Activated CD4-positive, alpha-beta memory T cell treated with anti-CD3 and anti-CD28 coated beads, Interleukin-2, amount 10 ng/mL, durations not matched to agents 7 days and 5 days (primary cell): ENCODE measurements at places on chromosomes 16 and 17.
A peak's percentile ranks its signal among the peaks of the same experiment; 100 is the strongest.

DNA sequence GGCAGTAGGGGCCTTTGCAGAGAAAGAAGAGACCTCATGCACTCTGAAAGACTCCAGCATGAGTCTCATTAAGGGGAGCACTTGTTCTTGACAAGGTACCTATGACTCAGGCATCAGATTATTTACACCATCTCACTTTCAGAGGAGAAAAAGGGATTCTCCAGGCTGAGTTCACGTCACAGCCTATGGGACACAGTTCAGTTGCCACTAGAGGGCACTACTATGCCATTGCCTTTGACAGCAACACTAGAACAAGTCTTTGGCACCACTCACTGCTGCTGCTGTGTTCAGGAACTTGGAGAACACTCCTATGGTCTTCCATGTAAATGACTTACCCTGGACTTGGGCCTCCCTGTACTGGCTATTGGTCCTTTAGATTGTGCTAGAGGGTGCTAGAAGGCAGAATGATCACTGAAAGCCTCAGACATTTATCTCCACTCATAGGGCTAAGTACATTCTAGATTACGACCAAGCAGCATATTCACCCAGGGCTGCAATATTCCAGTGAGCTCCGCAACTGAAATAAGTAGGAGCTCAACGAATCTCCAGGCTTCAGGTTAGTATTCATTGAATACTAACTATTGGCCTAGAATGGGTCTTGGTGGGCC lies 225.1 kb upstream of the CA10 start:
- no peak for DNase-seq

GRCh38 chr16:30351586-30352419 lies 3.3 kb downstream of the CD2BP2 start:
- no peak for DNase-seq

- DNase-seq: no peak
Observed at GRCh38 chr17:39551879-39552278, 55.8 kb downstream of the NEUROD2 start.

GRCh38 chr17:18070861-18071340 lies 16.8 kb upstream of the DRG2 start:
- no peak for DNase-seq

GRCh38 chr16:26598061-26598460 lies 468.7 kb upstream of the C16orf82 start:
- DNase-seq: peak; percentile 80

- peak; percentile 48 for DNase-seq
Observed at GRCh38 chr16:85491058-85491771, 121.9 kb upstream of the GSE1 start.

- DNase-seq: no peak
Observed at GRCh38 chr16:19170043-19170655, 2.1 kb downstream of the SYT17 start.

DNA sequence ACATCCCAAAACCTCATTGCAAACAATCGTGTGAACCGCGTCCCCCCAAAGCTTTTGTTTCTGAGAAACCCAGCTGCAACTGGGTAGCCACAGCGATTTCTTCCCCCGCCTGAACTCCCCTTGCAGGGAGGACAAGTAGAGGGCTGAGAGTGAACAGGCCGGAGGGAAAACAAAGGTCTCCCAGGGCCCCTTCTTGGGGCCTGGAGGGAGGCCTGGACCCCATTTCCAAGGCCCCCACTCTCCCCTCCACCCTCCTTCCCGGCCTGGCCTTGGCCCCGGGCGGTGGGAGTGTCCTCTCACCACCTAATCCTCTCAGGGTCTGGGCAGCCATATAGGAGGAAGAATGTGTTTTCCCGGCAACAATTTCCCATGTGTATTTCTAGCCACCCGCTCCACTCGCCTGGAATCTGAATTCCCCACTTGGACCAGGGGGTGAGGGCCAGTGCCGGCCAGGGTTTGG lies 2.6 kb downstream of the GLIS2 start:
- DNase-seq: no peak

DNA sequence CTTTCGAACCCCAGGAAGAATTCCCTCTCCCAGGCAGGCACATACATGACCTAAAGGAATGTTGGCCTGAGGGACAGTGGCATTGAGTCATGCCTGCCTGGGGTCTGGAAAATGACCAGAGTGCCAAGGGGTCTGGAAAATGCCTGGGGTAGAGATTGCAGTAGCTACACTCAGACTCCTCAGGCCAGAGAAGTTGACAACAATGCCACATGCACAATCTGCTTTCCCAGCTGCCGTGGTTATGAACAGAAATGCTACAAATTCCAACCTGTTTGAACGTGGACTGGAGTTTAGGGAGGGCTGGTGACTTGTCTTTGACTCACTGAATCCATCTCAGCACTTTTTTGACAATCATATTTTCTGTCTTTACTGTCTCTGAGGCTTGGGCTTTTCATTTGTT lies 250.0 kb downstream of the ABCC12 start:
- DNase-seq: no peak

GRCh38 chr17:60077672-60078519 lies 825 bp downstream of the HEATR6 start:
- DNase-seq: no peak

DNA sequence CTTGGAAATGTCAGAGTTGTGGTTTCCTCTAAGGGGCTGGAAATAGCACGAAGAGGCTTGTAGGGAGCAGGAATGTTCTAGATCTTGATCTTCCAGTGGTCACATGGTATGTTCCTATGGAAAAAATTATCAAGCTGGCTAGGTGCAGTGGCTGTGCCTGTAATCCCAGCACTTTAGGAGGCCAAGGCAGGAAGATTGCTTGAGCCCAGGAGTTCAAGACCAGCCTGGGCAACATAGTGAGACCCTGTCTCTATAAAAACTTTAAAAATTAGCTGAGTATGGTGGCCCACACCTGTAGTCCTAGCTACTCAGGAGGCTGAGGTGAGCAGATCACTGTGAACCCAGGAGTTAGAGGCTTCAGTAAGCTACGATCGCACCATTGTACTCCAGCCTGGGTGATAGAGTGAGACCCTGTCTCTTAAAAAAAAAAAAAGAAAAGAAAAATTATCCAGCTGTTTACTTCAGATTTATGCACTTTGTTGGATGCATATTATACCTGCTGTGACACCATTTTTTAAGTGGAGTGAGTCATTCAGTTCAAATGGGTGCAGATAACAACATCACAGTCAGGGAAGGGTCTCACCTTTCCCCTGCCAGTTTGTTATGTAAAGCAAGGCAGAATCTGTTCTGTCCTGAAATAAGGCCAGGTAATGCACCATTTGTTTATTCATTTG lies 65.7 kb upstream of the LYRM9 start:
- no peak for DNase-seq

DNA sequence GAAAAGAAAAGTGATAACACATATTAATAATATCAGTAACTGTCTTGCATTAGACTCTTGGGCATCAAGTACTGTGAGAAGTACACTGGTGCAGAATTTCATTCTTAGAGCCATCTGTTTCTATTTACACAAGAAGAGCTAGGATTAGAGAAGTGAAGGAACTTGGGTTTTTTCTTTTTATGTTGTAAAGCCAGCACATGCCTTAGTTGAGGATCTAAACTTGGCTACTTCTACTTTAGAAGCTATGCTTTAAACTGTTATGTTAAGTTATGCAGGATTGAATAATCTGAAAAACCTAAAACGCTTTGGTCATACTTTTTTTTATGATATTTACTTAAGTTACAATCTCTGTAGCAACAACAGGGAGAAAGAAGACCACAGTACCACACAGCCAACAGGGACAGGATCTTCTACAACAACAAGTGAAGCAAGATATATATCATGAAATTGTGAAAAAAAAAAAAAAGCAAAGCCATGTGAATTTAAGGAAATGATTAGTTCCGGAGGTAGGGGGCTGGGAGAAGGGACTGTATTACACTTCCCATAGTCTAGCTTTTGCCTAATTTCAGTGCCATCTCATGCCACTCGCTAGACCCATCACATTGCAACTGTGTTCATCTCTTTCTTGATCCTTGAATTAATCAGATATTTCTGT lies 305.1 kb upstream of the GOT2 start:
- no peak for DNase-seq

GRCh38 chr16:88519240-88519639 lies 51.0 kb upstream of the ZC3H18 start:
- no peak for DNase-seq

GRCh38 chr17:7351665-7352502 lies at the start of gene KCTD11:
Gene KCTD11, plus strand, starts transcription at chr17:7352162.
- DNase-seq: peak; percentile 85

GRCh38 chr16:68800257-68800875 lies 43.0 kb upstream of the TANGO6 start:
- DNase-seq: peak; percentile 50

GRCh38 chr17:42408061-42408460 lies 15.0 kb downstream of the CAVIN1 start:
- no peak for DNase-seq

DNA sequence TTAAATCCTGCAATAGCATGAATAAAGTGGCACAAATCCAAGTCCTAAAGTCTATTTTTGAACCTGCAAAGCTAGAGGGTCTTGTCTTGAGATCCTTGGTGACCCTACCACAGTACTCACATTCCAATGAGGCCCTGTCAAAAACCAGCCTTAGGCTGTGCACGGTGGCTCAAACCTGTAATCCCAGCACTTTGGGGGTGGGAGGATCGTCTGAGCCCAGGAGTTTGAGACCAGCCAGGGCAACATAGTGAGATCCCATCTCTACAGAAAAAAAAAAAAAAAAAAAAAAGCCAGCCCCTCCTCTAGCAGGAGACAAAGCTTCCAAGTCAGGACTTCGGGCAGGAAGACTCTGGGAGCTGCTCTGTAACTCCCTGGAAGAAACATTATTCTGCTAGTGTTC lies 16.3 kb downstream of the CYTH1 start:
- no peak for DNase-seq

DNA sequence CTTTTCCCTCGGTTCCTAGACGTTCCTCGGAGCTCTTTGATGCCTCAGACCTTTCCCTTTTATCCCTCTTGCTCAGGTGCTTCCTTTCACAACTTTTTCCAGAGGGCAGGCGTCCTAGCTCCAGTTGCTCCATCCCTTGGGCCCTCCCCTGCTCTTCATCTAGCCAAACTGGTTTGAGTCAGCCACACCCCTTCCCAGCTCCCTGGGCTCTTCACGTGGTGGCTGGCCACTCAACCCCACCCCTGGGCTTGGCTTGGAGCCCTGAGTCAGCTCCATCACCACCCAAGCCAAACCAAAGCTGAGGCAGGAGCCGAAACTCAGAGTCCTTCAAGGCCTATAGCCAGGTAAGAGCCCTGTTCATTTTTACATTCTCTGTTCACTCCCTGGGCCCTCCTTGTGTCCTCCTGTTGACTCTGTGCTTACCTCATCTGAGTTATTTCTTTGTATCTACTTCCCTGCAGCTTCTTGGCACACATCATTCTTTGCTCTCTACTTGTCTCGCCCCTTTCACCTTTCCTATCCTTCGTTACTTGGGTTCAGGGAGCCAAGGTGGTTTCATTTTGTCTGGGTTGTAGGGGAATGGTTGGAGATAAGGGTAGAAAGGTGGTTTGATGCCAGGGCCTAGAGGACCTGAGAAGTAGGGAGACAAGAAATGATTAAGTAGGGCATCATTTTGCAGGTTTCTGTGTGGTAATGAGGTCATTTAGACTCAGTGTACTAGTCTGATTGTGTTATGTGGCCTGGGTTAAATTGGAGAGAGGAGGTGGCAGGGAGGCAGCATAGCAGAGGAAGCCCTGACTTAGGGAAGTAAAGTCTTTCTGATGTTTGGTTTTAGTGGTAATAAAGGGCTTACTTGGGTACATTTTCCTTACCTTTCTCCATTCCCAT lies 7.6 kb upstream of the PHKG2 start:
- DNase-seq: no peak

GRCh38 chr17:19805006-19805405 lies 56.9 kb upstream of the ALDH3A1 start:
- DNase-seq: no peak

GRCh38 chr16:75667503-75667902 lies 9.3 kb downstream of the CPHXL2 start:
- no peak for DNase-seq

GRCh38 chr16:75042426-75043174 lies 43.8 kb downstream of the ZNRF1 start:
- DNase-seq: no peak

DNA sequence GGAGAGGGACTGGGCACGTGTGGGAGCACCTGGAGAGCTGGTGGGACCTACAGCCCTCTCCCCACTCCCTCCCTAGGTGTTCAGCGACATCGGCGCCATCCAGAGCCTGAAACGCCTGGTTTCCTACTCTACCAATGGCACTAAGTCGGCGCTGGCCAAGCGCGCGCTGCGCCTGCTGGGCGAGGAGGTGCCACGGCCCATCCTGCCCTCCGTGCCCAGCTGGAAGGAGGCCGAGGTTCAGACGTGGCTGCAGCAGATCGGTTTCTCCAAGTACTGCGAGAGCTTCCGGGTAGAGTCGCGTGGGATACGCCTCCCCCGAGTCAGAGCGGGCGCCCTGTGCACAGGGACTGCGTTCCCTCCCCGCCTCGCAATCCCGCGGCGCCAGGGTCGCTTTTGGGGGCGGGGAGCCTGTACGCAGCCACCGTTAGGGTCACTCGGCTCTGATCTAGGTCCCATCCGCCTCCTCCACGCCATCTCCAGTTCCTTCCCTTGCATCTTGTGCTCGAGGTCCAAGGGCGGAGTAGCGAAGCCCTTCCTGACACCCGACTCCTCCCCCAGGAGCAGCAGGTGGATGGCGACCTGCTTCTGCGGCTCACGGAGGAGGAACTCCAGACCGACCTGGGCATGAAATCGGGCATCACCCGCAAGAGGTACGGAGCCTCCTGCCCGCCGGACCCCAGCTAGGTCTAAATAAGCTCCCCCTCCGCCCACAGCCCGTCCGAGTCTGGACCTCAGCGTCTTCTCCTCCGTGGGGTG lies 13.0 kb downstream of the SARM1 start:
- peak; percentile 80 for DNase-seq

DNA sequence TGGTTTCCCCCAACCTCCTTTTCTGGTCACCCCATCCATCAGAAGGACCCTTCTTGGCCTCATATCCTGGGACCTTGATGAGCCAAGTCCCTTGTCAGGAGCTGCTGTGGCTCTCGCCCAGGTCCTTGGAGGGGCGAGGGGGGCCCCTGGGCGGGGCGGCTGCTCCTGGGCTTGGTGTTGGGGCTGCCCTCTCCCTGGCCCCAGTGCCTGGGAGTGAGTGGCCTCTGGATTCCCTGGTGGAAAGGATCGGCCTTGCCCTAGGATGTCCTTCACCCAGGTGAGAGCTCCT lies 6.2 kb upstream of the NOTUM start:
- DNase-seq: no peak

DNA sequence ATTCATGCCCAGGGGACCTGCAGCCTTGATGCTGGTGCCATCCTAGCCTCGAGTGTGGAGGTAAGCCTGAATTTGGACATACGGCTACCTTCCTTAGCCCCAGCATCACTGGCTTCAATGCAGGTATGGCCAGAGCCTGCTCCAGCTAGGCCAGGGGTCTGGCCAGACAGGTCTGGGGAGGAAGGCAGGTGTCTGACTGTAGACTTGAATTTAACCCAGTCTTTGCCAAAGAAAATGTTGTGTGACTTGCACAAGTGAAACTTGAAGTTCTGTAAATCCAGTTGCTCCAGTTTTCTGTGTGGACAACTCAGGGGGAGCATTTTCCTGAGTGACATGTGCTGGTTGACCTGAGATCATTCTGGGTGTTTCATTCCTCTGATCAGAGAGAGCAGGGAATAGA lies 32.8 kb downstream of the TMEM238L start:
- no peak for DNase-seq
